GM10248 (cell line): ENCODE measurements at places on chromosomes 2 and 18.

DNA sequence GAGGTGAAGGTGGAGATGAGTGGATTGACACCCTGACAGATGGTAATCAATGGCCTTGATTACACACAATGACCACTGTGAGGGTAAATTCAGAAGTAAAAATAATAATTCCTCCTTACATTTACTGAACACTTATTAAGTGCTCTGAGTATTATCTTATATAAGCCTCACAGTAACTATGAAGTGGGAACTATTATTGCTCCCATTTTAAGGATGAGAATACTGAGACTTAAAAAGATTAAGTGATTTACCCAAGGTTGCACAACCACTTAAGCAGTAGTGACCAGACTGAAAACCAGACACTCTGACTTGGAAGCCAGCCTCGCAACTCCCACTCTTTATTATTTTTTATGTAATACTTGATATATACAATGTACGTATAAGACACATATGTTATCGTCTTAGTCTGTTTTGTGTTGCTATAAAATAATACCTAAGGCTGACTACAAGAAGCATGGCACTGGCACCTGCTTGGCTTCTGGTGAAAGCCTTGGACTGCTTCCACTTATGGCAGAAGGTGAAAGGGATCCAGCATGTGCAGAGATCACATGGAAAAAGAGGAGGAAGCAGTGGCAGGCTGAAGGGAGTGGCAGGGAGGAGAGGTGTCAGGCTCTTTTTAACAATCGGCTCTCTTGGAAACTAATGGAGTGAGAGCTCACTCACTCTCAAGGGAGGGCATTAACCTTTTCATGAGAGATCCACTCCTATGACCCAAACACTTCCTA lies 41.5 kb upstream of the C1D start:
- no peak for DNase-seq

DNA sequence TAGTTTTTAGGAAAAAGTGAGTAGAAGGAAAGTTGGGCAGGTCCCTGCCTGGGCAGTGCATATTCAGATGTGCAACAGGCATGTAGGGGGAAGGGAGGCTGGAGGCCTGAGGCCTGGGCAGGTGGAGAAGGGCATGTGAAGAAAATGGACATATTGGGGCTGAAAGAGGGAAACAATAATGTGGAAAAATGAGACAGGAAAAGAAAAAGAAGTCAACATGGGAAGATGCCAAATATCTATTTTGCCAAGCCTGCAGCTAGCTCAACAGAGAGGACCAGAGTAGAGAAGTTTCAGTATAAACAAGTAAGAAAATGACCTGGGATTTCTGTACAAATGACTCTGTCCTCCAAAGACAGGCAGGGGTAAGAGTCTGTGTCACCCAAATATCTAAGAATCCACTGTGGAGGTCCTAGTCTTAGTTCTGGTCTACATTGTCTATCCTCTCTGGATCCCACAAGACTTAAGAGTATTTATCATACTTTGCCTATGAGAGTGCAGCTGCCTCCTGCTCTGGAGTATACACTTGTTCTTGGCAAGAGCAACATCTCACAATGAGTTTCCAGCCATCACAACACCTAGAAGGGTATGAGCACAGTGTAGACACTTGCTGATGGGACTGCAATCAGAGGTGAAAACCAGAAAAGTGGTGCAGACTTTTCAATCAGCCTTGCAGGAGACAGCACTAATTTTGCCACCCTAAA lies 80.2 kb downstream of the CLHC1 start:
- DNase-seq = no peak

DNA sequence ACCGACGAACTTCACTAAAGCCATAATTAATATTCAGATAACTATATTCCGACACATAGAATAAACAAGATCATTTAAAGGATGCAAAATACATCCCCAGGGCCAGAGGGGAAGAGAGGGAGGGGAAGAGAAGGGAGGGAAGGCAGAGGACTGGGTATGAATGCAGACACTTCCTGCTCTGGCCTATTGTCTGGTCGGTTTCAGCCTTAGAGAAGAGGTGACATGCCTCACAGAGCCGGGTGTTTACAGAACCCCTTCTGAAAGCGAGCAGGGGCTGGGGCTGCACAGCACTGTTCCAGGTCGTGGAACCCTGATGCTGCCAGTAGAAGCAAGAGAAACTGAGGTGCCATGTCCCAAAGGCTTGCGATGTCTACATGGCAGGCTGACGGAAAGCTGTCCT lies 31.0 kb downstream of the CELF4 start:
- no peak for DNase-seq

DNA sequence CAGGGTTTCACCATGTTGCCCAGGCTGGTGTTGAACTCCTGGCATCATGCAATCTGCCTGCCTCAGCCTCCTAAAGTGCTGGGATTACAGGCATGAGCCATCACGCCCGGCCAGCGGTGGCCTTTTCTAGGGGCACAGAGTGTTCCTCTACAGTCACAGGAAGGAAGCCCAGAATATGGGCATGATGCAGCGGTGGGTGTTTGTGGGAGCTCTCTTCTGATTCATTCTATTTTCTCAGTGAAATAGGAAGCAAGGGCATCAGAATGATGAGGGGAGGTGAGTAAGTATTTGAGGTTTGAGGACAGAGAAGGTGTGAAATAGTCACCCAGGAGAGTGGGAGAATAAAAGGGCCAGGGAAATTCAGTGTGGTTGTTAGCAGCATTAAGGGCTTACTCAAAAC lies 70.3 kb upstream of the PSME4 start:
- no peak for DNase-seq

DNA sequence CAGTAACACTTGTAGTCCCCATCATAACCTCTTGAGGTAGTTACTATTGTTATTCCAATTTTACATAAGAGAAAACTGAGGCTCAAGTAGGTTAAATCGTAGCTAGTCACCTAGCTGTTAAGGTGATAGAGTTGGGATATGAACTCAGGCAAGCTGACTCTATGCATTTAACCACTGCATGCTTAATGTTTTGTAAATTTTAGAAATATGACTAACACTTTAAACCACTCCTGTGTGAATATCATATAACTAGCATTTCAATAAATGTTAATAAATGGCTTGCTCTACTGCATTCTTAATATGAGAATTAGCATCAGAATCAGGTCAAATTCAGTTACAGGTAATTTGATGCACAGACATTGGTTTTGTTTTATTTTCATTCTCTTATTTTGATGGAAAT lies 35.6 kb upstream of the CREB1 start:
- DNase-seq = no peak

DNA sequence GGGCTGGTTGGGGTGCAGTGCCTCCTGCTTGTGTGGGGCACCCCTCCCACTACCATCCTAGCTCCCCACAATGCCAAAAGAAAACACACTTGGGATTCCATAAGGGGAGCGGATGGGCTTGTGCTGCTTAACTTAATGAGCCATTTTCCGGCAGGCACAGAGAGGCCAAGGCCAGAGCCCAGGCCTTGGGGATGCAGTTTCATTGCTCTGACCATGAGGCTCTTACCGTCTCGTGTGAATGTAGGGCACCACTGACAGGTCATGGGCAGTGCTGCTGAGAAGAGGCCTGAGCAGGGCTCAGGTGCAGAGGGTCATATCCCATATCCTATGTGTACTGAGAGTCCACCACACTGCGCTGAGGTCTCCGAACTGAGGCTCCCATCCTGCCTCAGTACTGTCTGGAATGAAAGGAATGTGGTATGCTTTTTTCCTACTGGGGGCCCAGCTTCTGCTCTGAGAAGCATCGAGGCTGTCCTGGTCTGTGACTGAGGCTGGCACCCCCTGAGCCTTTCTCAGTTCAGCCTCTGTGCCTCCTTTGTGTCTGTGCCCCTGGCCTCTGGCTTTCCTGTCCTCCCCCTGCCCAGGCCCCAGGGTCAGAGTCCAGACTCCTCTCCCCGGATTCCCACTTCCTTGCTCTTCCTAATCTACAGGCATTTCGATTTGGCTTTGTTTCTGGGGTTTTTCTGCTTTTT lies 45.2 kb upstream of the MAPRE3 start:
- DNase-seq = no peak

- no peak for DNase-seq
These were observed 153.9 kb upstream of the PELI1 start for GRCh38 chr2:64298161-64298560.

DNA sequence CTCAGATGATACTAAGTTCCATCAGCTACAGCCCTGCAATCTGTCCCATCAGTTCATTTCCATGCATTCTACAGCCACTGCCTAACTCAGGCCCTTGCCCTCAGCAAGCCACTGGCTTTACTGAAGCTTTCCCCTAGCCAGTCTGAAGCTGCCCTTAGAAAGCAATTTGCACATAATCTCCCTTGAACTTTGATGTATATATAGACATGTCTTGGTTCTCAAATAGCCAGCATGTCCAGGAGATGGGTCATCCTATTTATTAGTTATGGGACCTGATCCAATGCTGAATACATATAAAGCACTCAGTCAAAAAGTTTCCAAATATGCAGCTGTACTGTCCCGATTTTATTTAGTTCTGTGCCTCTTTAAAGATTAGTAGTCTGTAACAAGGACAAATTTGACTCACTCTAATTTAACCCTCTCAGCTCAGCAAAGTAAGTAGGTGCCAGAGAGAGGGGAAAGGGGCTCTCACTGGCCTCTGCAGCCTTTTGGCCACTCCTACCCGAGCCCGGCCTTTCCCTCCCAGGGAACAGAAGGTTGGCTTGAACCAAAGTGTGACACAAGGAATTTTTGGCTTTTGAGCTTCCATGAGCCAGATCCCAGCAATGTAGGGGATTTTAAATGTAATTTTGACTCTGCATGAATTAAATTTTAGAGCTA lies 70.7 kb downstream of the CCDC93 start:
- DNase-seq = no peak

- DNase-seq = no peak
These were observed 46.6 kb downstream of the KANSL3 start for GRCh38 chr2:96591494-96591893.

GRCh38 chr2:75598589-75599155 lies 37.9 kb upstream of the EVA1A start:
- DNase-seq = no peak

GRCh38 chr2:168210216-168210894 lies 37.0 kb downstream of the STK39 start:
- DNase-seq = no peak

DNA sequence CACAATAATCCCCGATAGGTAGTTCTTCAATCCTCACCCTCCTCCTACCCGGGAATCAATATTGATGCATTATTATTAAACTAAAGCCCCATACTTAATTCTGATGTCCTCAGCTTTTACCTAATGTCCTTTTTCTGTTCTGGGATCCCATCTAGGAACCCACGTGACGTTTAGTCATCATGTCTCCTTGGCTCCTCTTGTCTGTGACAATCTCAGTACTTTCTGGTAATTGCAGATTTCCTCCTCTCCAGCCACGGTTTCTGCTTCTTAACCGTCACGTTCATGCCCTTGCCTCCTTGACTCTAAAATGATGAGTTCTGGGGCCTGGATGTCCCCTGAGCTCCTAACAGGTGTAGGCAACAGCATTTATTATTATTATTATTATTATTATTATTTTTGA lies 2.9 kb upstream of the DGKD start:
- DNase-seq = no peak
